ENCODE measurements at places on chromosomes 4 and X.

GRCh38 chr4:53060278-53060677 is 198.2 kb downstream of the RASL11B start:
- DNase-seq: no peak

DNA sequence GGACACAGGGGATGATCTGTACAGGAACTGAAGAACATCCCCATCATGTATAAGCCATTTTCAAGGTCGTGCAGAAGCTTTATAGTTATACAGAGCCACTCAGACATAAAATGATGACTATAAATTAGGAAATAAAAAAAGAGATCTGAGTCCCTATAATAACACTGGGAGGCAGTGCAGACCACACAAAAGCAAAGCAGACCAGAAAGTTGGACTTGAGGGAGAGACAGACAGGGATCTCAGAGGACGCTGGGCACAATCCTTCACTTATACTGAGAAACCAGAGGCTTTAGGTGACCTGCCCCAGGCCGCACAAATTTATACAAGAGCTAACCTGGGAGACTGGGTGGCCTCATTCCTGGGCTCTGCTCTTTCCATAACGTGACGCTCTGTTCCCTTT is 70.5 kb downstream of the HADH start:
- no peak for DNase-seq

DNA sequence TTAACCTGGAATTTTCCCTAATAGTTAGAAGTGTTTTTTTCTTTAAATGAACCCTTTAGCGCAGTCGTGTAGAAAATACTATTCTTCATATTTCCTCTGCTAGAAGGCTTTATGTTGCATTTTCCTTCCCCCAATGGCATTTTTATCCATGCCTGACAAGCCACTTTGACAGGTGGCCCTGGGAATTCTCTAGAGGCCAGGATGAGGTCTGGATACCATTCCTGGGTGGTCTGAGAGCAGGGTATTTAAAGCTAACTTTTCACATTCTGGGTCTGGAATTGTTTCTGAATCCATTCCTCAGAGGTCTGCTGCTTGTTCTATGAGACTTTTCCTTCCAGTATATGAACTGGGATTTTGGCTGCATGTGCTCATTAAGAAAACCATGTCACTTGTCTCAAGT is 31.2 kb upstream of the PDGFRA start:
- no peak for DNase-seq

DNA sequence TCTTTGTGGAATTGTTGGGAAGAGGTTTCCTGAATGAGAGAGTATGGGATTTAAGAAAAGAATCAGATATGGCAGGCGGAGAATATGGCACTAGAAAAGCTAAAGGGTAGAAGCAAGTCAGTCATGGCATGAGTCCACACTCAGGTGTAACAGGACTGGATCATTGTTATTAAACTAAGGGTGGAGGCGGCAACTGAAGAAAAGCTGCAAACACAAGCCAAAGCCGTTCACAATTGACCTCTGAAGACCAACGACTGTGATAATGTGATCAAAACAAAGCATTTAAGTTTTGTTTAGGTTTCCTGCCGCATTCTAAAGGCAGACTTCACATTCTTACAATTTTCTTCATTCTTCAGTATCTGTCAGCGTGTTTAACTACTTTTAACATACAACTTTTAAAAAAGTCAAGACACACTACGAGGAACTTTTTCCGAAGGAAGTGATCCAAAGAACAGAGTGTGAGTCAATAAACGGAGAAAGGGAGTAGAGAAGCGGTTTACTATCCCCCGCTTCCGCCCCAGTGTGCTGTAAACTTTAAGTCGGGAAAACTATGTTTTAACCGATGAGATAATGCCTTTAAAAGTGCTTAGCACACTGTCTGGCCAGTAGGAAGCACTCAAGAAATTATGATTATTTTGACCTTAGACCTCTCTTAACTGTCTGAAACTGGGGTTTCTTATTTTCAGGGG is 909 bp upstream of the SLAIN2 start:
- DNase-seq: no peak

DNA sequence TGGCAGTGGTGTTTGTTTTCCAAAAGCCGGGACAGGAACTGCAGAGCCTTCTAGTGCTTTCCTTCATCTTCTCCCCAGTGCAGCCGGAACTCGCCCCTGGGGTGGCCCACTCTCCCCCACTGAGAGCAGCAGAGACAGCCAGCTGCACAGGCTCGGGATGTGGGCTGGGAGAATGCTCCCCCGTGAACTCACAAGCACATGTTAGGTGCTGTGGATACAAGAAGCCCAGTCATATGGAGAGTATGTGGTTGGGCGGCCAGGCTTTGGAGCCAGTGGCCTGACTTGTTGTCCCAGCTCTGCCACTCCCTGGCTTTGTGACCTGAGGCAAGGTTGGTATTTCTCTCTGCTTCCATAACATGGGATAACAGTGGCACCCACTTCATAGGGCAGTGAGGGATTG is 9.4 kb upstream of the KIAA0232 start:
- no peak for DNase-seq

DNA sequence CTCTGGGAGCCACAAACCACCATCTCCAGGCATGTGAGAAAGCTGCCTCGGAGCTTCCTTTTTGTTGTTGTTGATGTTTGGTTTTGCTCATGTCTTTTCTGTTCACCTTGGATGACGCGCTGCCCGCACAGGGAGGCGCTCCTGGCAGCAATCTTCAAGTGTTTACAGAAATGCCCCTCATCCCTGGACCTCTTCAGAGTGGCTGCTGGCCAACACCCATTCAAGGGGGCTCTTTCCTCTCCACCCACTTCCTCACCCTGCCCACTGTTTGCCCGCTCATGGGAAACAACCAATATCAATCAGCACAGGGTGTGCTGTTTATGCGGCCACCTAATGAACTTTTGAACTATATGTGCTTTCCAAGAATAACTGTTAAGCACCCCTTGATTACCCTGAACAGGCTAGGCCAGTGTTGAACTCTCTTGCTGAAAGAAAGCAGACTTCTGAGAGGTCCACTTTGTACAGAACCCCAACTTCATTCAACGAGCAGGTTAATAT is 355.1 kb upstream of the CLNK start:
- no peak for DNase-seq

DNA sequence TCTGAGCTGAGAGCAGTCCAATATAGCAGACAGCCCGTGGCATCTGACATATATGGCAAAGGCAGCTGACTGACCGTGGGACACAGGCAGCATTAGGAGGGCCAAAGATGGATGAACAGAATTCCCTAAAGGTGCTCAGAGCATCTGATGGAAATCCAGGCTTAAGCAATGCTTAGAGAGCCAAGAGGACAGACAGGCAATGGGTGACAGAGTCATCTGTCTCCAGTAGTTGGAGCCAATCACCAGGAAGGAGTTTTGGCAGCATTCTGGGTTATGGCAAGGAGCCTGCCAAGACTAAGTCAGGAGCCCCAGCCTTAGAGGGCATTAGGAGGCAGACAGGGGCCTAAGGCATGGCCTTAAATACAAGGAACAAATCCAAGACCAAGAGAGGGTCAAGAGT is 153.3 kb upstream of the USP9X start:
- DNase-seq: no peak

DNA sequence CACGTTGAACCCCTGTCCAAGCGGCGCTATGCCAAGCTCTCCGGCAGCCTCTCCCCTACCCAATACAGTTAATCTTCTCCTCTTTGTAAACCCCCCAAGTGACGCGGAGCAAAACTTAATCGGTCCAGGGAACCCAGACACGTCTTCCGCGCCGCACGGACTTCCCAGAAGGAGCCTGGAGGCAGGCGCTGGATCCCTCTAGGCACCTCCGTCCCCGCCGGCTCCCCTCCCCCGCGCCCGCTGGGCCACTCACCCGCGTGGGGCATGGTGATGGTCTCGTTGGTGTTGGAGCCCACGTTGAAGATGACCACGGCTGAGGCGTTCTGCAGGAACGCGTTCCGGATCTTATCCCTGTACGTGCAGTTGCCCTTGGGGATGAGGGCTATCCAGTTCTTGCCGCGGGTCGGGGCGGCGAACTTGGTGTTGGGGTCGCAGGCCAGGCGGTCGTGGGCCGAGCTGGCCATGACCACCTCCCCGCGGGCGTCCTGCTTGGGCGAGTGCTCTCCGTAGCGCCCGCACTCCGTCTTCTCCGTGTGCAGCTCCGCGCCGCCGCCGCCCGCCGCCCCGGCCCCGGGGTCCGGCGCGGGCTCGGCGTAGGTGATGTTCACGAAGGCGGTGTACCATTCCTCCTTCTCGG is 1.1 kb downstream of the RNF150 start:
- no peak for DNase-seq

- no peak for DNase-seq
These were observed 46.0 kb upstream of the GUCY1B1 start for GRCh38 chr4:155712846-155713245.

DNA sequence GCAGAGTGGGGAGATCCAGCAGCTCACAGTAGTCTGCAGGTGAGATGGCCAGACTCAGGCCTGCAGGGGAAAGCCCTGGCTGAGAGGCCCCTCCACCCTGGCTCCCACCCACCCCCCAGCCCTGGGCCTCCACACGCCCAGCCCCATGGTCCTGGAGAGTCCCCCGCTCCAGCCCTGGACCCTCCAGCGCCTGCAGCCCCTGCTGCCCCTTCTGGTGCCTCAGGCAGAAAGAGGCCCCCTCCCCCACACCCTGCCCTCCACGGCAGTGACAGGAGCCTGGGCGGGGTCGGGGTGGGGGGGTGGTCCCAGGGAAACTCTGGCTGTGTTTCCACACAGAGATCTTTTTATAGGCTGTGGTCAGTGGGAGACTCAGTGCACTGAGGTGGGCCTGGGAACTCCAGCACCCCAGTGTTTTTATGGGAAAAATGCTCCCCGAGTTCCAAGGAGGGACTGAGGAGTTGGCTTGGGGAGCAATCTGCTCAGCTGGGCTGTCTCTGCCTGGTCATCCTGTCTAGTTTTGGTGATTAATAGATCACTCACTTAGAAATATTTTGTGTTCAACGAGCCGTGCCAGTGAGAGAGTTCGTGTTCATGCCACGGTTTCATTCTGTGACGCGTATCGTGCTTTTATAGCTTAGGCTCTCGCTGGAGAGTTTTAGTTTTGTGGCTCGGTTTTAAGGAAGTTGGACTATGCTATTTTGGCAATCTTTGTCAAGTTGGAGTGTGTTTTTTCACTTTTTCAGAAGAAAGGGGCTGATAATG is 53.1 kb upstream of the HGFAC start:
- DNase-seq: no peak

- DNase-seq: no peak
These were observed 177.3 kb upstream of the FAM9B start for GRCh38 chrX:9211269-9211668.

- no peak for DNase-seq
These were observed 27.2 kb downstream of the SLC39A8 start for GRCh38 chr4:102318105-102318504.

DNA sequence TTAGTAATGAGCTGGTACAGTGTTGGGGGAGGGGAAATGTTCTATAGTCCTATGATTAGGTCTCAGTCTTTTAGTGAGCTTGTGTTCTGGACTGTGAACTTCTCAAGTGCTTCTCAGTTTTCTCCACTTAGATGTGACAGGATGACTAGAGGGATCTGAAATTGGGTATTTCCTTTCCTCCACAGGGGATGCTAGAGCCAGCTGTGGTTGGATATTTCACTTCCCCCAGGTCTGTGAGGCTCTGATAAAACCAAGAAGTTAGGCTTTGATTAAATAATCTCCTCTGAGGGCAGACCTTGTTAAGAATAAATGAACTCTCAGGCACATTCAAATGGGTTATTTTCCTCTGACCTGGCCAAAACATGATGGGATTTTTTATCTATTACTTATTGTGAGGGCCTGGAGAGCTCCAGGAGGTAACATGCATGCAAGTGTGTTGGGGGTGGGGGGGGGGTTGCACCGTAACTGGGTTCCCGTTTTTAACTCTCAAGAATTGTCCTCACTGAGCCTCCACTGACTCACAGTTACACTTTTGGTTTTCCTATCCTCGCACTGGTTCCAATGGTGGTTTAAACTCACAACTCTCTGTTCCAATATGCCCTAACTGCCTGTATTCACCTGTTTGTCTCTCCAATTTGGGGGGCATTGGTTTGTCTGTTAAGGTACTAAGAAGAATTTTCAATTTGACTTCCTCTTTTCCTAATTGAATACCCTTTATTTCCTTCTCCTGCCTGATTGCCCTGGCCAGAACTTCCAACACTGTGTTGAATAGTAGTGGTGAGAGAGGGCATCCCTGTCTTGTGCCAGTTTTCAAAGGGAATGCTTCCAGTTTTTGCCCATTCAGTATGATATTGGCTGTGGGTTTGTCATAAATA is 28.1 kb upstream of the GLRA3 start:
- no peak for DNase-seq

GRCh38 chr4:5018096-5018495 is 1.2 kb downstream of the CYTL1 start:
- no peak for DNase-seq

DNA sequence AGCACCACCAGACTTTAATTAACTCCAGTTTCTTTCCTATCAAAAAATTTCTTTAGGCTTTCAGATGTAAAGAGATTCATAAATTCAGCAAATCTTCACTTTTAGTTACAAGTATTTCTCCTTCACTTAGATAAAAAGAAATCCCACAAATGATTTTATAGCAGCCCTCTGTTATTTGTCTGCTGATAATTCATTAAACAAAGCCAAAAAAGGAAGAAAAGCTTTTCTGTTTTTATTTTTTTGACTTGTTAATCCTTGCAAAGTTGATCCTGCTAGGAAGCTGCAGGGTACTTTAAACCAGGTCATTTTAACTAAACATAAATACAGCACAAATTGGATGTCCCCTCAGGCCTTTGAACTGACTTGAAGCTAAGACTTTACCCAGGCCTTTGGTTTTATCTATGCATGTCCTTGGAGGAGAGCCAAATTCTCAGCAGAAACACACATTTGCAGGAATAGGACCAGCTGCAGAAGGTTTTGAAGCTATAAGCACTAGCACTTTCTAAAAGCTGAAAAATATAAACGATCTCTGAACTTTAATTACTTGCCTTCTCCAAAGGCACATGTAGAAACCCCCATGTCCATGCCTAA is 57.5 kb downstream of the PCDH18 start:
- no peak for DNase-seq

DNA sequence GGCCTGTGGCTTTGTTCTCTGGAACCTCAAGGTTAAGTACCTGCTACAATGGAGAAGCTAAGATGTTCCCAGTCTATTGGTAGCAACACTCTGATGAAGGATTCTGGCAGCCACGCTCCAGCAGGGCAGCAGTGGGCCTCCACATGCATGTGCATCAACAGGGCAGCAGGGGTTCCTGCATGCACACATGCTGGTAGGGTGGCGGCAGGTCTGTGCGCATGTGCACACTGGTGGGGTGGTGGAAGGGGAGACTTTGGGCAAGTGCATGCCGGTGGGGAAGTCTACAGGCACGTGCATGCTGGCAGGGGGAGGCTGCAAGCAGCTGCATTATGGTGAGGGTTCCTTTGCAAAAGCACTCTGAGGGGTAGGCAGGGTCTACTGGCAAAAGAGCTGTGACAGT is 160.7 kb downstream of the NKX6-1 start:
- DNase-seq: no peak

- no peak for DNase-seq
These were observed 34.7 kb downstream of the SLC25A5 start for GRCh38 chrX:119502727-119503483.

GRCh38 chr4:168499241-168499640 is 2.4 kb downstream of the PALLD start:
- DNase-seq: no peak

- DNase-seq: no peak
These were observed 52.4 kb downstream of the HPGDS start for GRCh38 chr4:94290245-94290644.

Data from activated T-helper 1 cell treated with anti-CD3 and anti-CD28 coated beads, Interleukin-2, amount 50 U/mL, for 16 hours (primary cell).